ENCODE measurements at places on chromosomes 3 and 15.

GRCh38 chr3:81742581-81742980 is 18.9 kb downstream of the GBE1 start:
- no peak for DNase-seq

- no peak for DNase-seq
Observed at GRCh38 chr3:172449466-172450149, 1.4 kb upstream of the GHSR start.

GRCh38 chr3:127034990-127035652 is 52.2 kb downstream of the PLXNA1 start:
- no peak for DNase-seq

- DNase-seq: no peak
Observed at GRCh38 chr3:66405701-66406091, 95.1 kb downstream of the LRIG1 start.

DNA sequence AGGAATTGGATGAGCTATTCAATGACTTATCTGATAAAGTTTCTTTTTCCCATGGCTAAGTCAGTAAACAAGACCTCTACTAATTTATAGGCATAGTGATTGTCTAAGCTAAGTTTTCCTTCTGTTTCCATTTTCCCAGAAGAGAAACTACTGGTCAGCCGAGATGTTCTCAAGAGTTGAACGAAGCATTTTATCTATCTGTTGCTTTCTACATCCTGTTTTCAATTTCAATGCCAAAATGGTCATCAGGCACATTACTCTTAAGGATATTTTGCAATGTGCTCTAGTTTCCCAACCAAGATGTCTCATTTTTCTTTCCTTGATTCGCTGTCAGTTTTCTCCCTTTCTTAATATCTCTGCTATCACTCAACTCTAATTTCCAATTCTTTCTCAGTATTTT is 228.7 kb downstream of the MBNL1 start:
- no peak for DNase-seq

DNA sequence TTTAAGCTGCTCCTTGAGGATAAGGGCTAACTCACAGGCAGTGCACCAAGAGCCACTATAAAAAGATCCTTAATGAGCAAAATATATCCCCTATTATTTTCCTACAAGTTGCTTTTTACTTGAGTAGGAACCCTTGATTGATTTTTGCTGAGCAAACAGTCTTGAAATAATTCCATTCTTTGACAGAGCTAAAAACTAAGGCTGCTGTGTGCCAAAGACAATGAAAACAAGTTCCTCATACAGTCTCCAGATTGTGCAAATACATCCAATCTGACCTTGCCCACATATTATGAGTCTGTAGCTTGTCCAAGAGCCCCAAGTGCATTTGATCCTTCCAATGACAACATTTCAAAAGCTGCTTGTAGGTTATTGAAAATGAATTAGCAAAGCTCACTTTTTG is 15.0 kb downstream of the PRKAR2A start:
- no peak for DNase-seq

- DNase-seq: no peak
Observed at GRCh38 chr15:33638453-33638852, 327.7 kb downstream of the RYR3 start.

DNA sequence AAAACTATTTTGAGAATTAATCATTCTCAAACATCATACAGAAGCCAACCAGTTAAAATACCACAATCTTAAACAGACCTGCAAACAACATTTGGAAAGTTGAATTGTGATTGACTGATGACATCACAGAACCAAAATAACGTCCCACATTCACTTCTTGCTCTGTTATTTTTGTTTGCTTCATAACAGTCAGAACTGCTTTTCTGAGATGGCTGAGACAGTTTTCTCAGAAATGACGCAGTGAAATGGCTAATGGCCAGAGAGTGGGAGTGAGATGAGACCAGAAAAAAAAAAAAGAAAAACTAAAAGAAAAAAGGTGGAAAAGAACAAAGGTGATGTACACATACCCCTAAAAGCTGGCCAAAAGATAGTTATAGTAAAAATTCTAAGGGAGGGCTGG is 1061.2 kb downstream of the FHIT start:
- no peak for DNase-seq

DNA sequence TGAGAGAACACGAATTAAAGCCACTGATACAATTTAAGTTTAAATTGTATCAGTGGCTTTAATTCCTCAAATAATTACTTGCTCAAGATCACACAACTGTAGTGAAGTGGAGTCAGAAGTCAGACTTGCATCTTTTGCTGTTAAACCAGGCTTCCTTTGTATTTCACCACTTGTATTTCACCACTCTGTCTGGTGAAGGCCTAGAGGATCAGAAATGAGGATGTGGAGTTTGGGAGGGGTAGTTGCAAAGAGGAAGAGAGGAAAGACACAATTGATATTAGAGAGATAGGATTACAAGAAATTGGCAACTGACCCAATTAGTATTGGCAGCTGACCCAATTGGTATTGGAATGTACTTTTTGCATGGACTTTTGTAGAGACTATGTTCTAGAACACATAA is 288.1 kb upstream of the GPR149 start:
- DNase-seq: no peak

GRCh38 chr15:64614519-64614918 is 154.1 kb downstream of the ZNF609 start:
- no peak for DNase-seq

- no peak for DNase-seq
Observed at GRCh38 chr15:31062911-31063310, 38.6 kb downstream of the TRPM1 start.

GRCh38 chr3:16665282-16665741 is 60.1 kb upstream of the DAZL start:
- no peak for DNase-seq

DNA sequence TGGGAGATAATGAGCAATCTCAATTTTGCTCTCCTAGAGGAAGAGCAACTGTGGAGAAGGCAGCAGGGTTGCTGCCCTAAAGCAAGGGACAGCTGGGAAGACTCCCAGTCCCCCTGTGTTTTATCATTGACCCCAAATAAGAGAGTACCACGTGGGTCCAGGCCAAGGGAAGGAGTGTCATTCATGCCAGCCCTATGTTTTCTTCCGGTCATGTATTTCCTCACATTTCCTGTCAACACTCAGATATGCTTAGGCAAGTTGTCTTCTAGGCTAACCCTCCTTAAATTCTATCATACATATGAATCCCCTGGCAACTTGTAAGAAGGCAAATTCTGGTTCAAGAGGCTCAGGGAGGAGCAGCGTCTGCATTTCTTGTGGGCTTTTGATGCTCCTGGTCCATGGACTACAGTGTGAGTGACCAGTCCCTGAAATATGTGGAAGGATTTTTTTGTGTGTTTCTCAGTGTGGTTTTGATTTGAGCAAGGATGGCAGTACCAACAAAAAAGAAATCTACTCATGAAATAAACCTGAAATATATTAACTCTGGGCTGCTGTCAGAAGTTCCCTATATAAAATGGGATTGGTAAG is 31.9 kb upstream of the RPP14 start:
- DNase-seq: no peak

GRCh38 chr15:40841741-40842140 is 2.1 kb upstream of the SPINT1 start:
- DNase-seq: no peak

- no peak for DNase-seq
Observed at GRCh38 chr3:107641572-107642307, 119.0 kb downstream of the BBX start.

DNA sequence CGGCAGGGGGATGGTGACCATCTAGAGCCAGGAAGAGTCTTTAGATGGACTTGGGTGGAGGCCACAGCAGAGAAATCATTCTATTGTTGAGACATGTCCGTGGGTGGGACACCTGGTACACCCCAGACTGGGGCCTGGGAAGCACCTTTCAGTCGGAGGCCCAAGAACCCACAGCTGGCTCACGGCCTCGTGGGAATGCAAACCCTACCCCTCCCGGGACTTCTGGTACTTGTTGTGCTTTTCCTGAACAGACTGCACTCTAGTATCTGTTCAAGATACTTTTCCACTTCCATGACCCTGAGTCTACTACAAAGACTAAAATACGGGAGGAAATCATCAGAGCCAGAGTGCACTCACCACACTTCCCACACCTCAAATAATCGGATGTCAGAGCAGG is 60.7 kb downstream of the BDH1 start:
- DNase-seq: no peak

GRCh38 chr3:181691901-181692300 is 19.8 kb upstream of the SOX2 start:
- no peak for DNase-seq

DNA sequence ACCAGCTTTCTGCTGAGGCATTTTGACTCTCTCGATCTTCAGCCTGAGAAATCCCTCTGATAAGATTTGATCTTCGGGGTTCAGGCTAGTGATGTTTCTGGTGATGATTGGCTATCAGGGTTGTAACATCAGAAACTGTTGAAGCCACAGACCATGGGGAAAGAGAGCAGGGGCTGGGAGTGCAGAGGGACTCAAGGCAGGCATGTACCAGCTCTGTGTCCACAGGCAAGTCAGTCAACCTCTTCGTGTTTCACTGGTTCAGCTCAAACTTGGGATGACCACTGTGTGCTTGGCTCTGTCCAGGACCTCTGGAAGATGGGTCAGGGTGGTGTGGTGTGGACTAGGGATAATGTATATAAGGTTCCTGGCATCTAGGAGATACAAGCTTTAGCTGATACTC is 116.5 kb downstream of the EEFSEC start:
- DNase-seq: no peak

DNA sequence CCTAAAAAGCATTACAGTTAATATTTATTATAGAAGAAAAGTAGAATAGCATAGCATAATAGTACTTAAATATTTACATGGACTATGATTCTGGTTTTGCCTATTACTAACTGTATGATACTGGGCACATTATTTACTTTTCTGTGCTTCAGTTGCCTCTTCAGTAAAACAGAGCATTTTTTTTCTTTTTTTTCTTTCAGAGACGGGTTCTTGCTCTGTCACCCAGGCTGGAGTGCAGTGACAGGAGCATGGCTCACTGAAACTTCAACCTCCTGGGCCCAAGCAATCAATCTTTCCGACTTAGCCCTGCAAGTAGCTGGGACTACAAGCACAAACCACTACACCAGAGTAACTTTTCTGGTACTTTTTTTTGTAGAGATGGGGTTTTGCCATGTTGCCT is 47.0 kb downstream of the GYG1 start:
- no peak for DNase-seq

DNA sequence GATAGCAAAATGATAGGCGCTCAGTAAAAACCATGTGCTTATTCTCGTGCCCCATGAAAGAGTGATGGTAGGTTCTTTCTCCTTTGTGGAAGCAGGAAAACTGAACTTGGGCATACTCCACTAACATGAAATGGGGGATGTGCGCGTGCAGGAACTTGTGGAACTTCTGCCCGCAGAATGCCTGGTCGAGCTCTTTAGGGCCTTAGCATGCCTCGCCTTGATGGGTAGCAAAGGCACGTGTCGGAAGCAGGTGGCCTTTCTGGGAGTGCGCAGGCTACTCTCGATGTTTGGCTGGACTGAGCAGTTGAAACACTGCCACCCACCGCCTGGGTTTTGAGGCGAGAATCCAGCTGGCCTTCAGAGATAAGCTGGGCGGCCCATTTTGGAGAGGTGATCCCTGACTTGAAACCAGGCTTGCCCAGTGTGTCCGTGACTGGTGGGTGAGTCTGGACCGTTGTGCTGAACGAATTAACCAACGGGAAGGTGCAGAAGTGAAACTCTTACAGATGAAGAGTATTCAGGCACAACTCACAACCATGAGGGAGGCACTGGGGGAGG is 842 bp downstream of the PCCB start:
- peak; percentile 73 for DNase-seq

GRCh38 chr3:7625021-7625420 is 764.1 kb downstream of the GRM7 start:
- DNase-seq: no peak

GRCh38 chr3:18648868-18649462 is 223.8 kb upstream of the SATB1 start:
- no peak for DNase-seq

All from ureter (tissue), 1 donor.